Chondrocyte (in vitro differentiated cells): ENCODE measurements at places on chromosomes 3 and 15. TPM values are rescaled to one million over a fixed set of nuclear protein-coding genes. Genes with fewer than 3 reads are reported as not detected.

DNA sequence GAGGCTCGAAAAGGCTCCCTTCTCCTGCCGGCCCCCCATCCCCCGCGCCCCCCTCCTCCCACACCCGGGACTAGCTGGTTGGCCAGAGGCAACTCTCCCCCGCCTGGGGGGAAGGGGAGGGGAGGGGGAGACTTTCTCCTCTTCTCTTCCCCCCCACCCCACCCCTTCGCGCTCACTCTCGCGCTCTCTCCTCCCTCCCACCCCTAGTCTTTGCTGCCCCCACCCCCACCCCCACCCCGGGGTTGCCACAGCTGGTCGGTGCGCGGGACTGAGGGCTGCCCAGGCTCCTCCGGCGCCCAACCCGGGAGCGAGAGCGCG is 710 bp downstream of the MECOM start:
- H3K4me3 ChIP-seq = peak overlapping the region; percentile 92
- H3K27ac ChIP-seq = no peak overlapping the region
- peaks cover 45% of the 10 kb centered on the region for H3K27me3 ChIP-seq
- no peak for DNase-seq
- H3K36me3 ChIP-seq = peaks cover 3% of the 10 kb centered on the region

DNA sequence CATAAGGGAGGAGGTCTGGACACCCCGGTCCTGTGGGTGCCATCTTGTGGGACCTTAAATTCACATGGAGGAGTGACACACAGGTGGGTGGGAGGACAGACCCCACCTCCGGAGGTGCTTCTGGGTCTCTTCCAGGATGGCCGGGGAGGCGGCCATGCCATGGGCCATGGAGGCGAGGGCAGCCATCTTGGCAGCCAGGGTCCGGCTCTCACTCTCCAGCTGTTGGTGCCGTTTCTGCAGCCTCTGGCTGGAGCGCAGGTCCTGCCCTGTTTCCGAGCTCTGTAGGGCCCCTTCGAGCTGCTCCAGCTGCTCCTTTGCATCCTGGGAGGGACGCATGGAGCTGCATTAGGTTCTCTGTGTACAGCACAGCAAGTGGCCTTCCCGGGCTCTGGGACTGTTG is 19.1 kb downstream of the SPTBN5 start:
- no peak for DNase-seq
- H3K4me1 ChIP-seq = no peaks in the 10 kb centered on the region
- no peak overlapping the region for H3K4me3 ChIP-seq
- H3K27ac ChIP-seq = no peak overlapping the region

- H3K4me1 ChIP-seq = no peaks in the 10 kb centered on the region
- DNase-seq = no peak
- no peak overlapping the region for H3K4me3 ChIP-seq
- H3K36me3 ChIP-seq = no peaks in the 10 kb centered on the region
- H3K27me3 ChIP-seq = no peaks in the 10 kb centered on the region
These were observed 289.1 kb upstream of the CFAP20DC start for GRCh38 chr3:59338934-59339333.

- H3K4me3 ChIP-seq = peak overlapping the region; percentile 84
- H3K4me1 ChIP-seq = peaks cover 18% of the 10 kb centered on the region
- H3K27ac ChIP-seq = peak overlapping the region; percentile 74
- no peaks in the 10 kb centered on the region for H3K27me3 ChIP-seq
These were observed 1.4 kb downstream of the XXYLT1 start for GRCh38 chr3:195269375-195270078.

DNA sequence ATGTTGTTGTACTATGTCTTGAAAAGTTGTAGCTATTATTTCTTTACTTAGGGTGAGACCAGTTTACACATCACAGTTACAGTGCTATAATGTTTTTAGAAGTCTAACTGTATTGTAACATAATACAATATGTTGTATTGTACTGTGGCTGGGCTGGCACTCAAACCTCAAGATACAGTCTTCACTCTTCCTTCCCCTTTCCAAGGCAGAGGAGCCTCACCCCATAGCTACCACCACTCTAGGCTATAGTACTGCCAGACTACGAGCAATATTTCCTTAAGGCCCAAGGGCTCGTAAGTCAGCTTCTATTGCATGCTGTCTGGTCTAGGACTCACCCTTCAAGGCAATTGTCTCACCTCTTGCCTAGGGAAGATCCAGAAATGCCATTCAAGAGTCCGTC is 597.7 kb downstream of the OTOL1 start:
- no peaks in the 10 kb centered on the region for H3K36me3 ChIP-seq
- no peak for DNase-seq
- H3K4me1 ChIP-seq = no peaks in the 10 kb centered on the region
- no peak overlapping the region for H3K4me3 ChIP-seq
- H3K27me3 ChIP-seq = peaks cover 6% of the 10 kb centered on the region

- no peak overlapping the region for H3K4me3 ChIP-seq
- peak overlapping the region; percentile 23 for H3K27ac ChIP-seq
- DNase-seq = no peak
- H3K27me3 ChIP-seq = no peaks in the 10 kb centered on the region
- H3K4me1 ChIP-seq = peaks cover 22% of the 10 kb centered on the region
These were observed 51.6 kb downstream of the SENP7 start for GRCh38 chr3:101461451-101461850.

KLHL6 gene
- not detected in 3 replicates for total RNA-seq
